ENCODE measurements at places on chromosomes 1 and 21. TPM values are rescaled to one million over a fixed set of nuclear protein-coding genes. Genes with fewer than 3 reads are reported as not detected.

The OLIG2 gene
- total RNA-seq = 2.0 TPM

The CFHR1 gene
- not detected for total RNA-seq

The ACADM gene
- 52.2 TPM for total RNA-seq

The CLCA4 gene
- total RNA-seq = not detected

The BSND gene
- 0.17 TPM for total RNA-seq

The USH2A gene
- 0.04 TPM for total RNA-seq

Measured in H9 (cell line).